Upper lobe of left lung (tissue), 6 donors: ENCODE measurements at places on chromosomes 1 and 21. TPM values are rescaled to one million over a fixed set of nuclear protein-coding genes. Genes with fewer than 3 reads are reported as not detected.

DNA sequence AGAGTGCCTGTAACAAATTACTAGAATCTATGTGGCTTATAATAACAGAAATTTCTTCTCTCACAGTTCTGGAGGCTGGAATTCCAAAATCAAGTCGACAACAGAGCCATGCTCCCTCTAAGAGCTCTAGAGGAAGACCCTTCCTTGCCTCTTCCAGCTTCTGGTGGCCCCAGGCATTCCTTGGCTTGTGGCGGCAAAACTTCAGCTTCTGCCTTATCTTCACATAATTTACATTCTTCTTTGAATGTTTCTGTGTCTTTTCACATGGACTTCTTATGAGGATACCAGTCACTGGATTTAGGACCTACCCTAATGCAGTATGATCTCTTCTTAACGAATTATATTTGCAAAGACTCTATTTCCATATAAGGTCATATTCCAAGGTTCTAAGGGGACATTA is 324.4 kb downstream of the PCP4 start:
- no peak for DNase-seq

DNA sequence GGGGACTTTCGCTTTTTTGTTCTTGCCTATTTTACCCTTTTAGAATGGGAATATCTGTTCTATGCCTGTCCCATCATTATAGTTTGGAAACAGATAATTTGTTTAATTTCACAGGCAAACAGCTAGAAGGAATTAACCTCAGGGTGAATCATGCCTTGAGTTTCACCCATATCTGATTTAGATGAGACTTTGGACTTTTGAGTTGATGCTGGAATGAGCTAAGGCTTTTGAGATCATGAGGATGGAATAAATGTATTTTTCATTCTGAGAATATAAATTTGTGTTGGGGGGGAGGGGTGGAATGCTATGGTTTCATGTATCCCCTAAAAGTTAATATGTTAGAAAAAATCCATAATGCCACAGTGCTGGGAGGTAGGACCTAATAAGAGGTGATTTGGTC is 56.1 kb upstream of the TACSTD2 start:
- DNase-seq: no peak

DNA sequence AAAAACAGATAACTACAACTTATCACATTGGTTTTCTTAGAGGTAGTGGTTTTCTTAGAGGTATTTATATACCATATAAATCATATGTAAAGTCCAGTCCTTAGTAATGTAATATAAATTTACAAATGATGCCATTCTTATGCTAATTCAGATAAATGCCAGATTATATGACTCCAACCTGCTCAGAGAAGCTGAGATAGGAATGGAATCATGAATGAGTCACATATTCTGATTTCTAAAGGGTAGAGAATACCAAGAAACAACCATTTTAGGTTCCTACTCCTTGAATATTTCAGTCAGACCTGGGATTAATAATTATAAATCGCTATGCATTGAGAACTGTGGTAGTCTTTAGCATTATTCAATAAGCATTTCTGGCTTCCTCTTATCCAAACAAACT is 760.1 kb upstream of the NEGR1 start:
- no peak for DNase-seq

GRCh38 chr1:29177022-29177705 is 4.5 kb downstream of the SRSF4 start:
- DNase-seq: no peak

Gene MAB21L3
- 1.2 TPM for total RNA-seq
